T-helper 2 cell (primary cell): ENCODE measurements at places on chromosomes 3 and 15.
A peak's percentile ranks its signal among the peaks of the same experiment; 100 is the strongest.

GRCh38 chr15:98881526-98882520 is 125.8 kb downstream of the PGPEP1L start:
- no peak for DNase-seq

- no peak for DNase-seq
Observed at GRCh38 chr15:60003243-60004008, 685 bp upstream of the FOXB1 start.

GRCh38 chr15:71575474-71576045 is 234.8 kb upstream of the NR2E3 start:
- DNase-seq = no peak

DNA sequence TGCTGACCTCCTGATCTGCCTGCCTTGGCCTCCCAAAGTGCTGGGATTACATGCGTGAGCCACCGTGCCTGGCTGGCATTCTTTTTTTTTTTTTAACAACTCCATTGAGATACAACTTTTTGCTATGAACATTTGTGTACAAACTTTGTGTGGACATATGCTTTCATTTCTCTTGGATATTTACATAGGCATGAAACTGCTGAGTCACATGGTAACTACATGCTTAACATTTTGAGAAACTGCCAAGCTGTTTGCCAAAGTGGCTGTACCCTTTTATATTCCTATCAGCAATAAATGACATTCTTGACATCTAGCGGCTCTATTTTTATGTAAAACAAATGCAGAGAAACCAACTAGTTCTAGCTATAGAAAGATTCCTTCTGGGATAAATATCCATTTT is 8.7 kb upstream of the YEATS2 start:
- DNase-seq = no peak

DNA sequence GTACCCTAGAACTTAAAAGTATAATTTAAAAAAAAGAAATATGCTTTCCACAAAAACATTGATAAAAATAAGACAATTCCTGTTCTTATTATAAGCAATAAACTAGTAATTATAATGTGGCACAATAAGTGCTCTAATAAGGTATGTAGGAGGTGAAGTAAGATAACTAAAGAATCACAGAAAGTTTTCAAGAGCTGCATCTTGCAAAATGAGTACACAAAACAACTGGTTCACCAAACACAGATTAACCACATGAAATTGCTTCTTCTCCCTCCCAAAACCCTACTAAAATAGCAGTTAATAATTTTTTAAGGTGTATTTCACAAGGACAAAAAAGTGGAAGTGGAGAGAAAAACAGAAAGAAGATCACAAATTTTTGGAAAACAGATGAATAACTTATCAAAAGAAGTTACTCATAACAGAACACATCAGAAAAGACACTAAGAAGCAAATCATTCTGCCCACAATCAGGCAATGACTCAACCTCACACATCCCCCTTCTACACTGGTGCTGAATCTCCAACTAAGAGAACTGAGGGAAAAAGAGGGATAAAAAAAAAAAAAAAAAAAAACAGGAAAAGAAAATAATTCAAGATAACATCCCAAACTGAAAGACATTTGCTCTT is 64.2 kb downstream of the TBC1D5 start:
- no peak for DNase-seq

- no peak for DNase-seq
Observed at GRCh38 chr15:45529613-45530012, 7.1 kb upstream of the SLC30A4 start.

- no peak for DNase-seq
Observed at GRCh38 chr3:194814878-194815357, 129.2 kb downstream of the FAM43A start.

DNA sequence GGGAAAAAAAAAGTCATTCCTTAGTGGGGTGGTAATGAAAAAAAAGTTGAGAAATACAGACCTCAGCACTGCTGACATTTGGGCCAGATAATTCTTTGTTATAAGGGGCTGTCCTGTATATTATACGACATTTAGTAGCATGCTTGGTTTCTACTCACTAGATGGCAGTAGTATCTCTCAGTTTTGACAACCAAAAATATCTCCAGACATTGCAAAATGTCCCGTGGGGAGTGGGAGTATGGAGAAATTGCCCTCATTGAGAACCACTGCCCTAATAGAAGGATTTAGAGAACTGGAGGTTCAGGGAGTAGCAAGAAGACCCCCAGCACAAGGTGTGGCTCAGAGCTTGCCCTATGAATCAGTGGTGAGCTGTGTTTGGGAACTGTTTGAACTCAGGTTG is 28.6 kb upstream of the TEX264 start:
- no peak for DNase-seq

- DNase-seq = no peak
Observed at GRCh38 chr3:186570941-186571643, 572 bp downstream of the DNAJB11 start.

- no peak for DNase-seq
Observed at GRCh38 chr3:49377483-49377882, 19.3 kb upstream of the GPX1 start.

GRCh38 chr3:151402349-151402748 is 17.8 kb upstream of the P2RY12 start:
- DNase-seq = no peak

DNA sequence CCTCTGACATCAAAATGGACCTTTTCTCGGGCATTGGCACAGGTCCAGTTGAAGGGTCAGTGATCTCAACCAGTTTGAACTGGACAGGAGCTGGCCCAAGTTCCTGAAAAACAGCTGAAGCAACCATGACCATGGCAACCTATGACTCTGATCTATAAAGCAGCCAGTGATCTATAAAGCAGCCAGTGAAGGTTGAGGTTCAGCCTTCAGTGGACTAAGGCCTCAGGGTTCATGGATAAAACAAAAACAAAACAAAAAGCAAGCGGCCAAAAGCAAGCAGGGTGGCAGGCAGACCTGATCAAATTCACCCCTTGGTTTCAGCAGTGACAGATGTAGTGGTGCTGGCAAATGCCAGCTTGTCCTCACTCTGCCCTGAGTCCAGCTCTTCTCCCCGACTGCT is 10.0 kb upstream of the CHRNB4 start:
- no peak for DNase-seq

GRCh38 chr3:195522254-195523023 is 20.7 kb downstream of the PPP1R2 start:
- DNase-seq = peak; percentile 34

- no peak for DNase-seq
Observed at GRCh38 chr3:146590521-146590920, 14.6 kb downstream of the PLSCR5 start.

- DNase-seq = no peak
Observed at GRCh38 chr3:31670136-31670535, 137.4 kb downstream of the STT3B start.

DNA sequence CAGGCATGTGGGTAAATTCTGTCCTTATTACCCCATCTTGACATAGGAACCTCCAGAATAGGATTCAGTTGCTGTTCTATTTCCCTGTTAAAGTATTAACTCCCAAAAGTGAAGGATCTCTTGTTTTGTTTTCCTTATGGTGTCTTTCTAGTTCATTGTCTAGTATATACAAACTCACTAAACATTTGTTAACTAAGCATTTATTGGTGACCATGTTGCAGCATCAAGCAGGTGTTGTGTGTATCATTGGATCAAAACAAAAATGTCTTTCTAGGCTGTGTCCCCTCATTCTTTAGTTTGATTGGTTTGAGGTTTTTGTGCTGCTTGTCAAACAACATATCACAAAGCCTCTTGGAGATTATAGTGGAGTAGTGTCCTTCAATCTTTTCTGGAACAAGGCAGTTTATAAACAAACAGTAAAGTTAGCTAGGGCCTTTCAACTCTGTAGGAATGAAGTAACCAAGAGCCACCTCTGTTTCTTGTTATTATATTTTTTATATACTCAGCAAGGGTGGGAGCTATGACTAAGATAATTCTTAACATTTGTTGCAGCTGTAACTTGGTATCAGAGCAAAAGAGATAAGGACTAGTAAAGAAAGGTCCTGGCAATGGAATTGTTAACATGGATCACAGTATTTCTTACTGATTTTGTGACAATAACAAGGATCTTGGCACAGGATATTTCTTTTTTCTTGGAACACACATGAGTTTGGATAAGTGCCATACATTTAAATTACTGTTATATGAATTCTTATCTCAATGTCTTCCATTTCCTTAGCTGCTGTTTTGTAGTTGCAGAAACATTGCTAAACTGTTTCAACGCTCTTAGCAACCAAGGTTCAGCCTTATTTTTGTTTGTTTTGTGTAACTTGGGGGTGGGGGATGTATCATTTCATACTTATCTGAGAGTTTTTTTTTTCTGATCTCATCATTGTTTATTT is 49.3 kb downstream of the TMOD3 start:
- DNase-seq = no peak

GRCh38 chr15:40706121-40706520 is 11.1 kb downstream of the RAD51 start:
- no peak for DNase-seq

DNA sequence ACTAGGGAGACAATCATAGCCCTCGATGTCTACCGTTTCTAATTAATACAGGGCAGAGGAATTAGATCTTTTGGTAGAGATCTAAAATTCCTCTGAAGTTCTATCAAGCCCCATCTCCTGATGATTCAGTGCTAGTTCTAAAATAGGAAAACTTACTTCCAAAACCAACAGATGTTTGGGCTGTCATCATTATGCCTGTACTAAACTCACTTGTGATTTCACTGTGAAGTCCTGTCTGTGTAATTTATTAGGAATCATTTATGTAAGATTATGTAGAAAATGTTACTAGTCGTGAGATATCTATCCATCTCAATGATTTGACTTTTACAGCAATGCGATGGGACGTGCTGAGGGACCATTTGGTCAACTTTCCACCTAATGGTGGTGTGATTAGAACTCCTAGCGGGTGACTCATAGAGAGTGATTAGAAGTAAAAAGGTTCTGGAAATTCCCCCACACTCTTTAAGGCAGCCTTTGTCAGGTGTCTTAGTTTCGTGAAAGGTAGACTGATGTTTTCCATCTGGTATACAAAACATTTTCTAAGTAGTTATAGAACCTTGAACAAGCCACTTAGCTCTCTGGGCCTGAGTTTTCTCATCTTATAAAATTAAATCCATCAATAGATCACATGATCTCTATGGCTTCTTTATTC is 34.2 kb downstream of the LIPC start:
- DNase-seq = no peak

- no peak for DNase-seq
Observed at GRCh38 chr15:46343196-46343935, 708.5 kb downstream of the SQOR start.

- peak; percentile 8 for DNase-seq
Observed at GRCh38 chr3:134378384-134378783, 4.1 kb upstream of the AMOTL2 start.

DNA sequence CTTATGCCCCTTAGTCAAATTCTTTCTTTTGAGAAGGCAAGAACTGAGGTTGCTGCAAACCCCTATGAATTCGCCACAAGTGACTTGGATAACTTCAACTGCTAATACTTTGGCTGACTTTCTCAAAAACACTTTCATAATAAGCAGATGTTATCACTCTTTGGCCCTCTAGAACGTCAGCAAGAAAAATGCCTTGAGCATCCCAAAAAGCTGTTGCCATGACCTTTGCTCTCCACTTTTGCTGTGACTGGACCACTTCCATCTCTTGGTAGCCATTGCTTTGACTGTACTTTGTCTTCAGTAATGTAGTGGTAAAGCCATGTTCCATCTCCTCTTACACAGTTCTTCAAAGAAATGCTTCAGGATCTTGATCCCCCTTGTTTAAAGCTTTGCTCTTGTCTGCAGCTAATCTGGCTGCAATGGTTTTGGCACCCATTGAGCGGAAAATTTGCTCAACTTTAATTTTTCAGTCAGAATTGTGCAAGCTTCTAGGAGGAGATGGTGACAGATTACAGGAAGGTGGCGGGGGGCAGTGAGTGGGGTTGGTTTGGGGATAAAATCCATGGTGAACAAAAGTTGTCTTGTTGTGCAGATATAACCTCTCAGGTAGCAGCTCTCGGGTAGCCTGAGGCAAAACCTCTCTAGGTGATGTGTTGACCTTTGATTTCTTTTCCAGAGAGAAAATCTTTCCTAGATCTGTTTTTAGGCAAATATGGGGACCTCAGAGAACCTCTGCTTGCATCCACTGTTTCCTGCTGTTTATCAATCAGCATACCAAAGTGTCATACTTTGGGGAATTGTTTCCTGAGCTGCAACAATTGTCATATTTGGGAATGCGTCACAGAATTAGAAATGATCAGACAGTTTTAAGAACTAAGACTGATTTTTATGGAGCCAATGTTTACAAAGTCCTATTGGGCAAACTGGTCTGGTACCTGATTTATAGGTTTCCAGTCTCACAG is 83.6 kb downstream of the CCR1 start:
- no peak for DNase-seq

GRCh38 chr3:55327131-55327920 is 159.8 kb downstream of the WNT5A start:
- no peak for DNase-seq

DNA sequence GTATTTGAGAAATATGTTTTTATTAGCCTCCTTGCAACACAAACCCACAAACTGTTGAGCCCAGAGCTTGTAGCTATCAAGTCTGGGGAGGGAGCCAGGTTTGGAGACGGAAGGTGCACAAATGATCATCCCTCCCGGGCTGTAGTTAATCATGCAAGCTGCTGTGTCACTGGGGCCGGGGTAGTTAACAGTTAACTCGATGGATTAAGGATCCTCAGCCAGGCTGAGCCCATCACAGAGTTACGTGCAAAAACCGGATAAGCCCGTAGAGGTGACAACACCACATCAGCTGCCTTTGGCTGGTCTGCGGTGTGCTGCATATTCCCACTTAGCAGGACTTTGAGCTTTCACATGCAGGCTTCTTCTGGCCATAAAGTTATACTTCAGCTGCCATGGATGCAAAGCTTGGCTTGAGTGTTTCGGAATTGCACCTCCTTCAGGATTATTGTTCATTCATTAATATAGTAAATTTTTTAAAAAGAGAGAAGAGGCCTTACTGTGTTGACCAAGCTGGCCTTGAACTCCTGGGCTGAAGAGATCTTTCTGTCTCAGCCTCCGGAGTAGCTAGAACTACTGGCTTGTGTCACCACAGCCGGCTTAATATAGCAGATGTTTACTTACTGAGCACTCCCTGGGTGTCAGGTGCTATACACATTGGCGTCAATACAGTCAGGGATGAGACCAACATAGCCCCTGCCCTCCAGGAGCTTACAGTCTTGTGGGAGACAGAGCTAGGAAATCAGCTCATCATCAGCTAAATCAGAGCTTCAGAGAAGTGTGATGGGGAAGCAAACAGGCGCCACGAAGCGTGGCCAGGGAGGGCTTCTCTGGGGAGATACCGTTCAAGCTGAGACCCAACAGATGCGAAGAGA is 226.8 kb upstream of the BHLHE40 start:
- DNase-seq = no peak

GRCh38 chr15:74403588-74403919 is 30.2 kb downstream of the SEMA7A start:
- no peak for DNase-seq

- no peak for DNase-seq
Observed at GRCh38 chr3:100880072-100880471, 113.1 kb downstream of the ABI3BP start.

- no peak for DNase-seq
Observed at GRCh38 chr3:194250098-194251002, 100.8 kb downstream of the CPN2 start.

DNA sequence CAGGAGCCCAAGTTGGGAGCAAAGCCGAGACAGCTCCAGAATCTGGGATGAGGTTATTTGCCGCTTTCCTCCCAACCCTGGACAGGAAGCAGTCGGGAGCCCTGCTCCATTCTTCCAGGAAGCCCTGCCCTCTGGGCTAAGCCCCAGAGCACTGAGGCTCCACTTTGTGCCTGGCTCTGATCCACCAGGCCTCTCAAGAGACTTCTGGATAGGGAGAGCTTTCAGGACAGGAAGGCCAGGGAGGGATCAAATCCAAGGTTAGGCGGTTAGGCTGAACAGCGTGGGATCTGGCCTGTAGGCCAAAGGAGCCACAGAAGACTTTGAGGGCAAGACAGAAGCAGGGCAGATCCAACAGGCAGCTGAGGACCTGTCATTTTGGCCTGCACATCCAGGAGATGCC is 835 bp downstream of the STOML1 start:
- no peak for DNase-seq
